ENCODE measurements at places on chromosomes 12 and 14.

- no peak for DNase-seq
Observed at GRCh38 chr14:102727336-102728095, 49.7 kb upstream of the TRAF3 start.

DNA sequence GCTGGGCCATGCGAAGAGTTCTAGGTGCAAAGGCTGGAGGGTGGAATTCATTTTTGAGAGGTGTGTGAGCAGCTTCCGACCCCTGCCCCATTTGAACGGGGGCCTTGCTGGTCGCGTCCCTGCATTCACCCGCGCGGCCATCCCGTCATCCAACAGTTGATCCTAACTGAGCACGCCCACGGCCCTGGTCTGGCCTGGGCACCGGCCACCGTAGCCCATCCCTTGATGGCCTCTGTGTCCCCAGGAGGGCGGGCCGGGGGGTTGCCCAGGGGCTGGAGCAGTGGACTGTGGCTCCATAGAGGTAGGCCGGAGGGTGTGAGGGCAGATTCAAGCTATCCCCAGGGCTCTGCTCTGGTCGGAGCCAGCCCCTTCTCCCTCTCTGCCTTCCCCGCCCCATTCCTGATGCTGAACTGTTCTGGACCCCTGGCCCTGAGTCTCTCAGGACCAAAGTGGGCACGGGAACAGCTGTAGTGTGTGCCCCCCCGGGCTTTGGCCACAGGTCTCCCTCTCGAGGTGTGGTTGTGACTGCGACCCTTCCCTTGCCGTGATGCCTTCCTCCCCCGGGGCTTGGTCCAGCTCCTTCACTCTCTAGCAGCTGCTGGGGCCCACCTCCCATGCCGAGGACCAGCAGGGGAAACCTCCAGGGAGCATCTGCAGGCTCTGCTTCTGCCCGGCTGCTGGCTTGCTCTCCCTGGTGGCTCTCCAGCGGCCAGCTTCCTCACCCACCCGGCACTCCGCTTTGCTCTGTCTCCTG, 9.1 kb downstream of the MEG3 start:
- DNase-seq, result no peak

DNA sequence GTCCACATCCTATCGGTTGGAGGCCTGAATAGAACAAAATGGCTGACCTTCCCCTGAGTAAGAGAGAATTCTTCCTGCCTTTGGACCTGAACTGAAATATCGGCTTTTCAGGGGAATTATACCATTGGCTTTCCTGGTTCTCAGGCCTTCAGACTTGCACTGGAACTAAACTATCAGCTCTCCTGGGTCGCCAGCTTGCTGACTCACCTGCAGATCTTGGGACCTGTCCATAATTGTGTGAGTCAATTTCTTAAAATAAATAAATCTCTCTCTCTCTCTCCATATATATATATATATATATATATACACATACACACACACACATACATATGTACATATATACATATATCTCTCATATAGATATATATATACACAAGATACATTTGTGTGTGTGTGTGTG, 41.6 kb downstream of the KCNK10 start:
- no peak for DNase-seq

DNA sequence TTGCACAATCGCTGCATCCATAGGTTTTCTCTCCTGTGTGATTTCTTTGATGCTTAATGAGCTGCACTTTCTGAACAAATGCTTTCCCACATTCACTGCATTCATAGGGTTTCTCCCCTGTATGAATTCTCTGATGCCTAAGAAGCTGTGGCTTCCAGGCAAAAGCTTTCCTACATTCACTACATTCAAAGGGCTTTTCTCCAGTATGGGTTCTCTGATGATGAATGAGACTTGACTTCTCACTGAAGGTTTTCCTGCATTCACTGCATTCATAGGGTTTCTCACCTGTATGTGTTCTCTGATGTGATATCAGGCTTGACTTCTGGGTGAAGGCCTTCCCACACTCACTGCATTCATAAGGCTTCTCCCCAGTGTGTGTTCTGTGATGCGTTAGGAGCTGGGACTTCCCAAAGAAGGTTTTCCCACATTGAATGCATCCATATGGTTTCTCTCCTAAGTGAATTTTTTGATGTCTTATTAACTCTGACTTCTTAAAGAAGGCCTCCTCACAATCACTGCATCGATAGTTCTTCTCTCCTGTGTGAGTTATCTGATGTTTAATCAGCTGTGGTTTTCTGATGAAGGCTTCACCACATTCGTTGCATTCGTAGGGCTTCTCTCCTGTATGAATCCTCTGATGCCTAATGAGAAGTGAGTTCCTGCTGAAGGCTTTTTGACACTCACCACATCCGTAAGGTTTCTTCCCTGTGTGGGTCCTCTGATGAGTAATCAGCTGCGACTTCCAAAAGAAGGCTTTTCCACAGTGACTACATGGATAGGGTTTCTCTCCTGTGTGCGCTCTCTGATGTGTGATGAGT, 30.3 kb downstream of the ZNF605 start:
- DNase-seq, result no peak

DNA sequence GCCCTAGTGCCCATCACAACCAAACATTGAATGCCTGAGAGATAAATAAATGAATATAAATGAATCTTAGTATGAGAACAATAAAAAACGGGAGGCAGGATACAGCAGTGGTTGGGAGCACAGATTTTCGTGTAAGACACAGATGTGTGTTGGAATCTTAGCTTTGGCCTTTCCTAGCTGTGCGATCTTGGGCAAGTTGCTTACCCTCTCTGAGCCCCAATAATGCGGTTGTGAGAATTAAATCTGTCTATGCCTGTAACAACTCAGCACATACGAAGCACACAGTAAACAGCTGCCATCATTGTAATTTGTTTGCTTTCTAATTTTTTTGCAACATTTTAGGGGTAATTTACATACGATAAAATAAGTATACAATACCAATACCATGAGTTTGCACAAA, 89.8 kb downstream of the SRRM4 start:
- DNase-seq, result no peak

DNA sequence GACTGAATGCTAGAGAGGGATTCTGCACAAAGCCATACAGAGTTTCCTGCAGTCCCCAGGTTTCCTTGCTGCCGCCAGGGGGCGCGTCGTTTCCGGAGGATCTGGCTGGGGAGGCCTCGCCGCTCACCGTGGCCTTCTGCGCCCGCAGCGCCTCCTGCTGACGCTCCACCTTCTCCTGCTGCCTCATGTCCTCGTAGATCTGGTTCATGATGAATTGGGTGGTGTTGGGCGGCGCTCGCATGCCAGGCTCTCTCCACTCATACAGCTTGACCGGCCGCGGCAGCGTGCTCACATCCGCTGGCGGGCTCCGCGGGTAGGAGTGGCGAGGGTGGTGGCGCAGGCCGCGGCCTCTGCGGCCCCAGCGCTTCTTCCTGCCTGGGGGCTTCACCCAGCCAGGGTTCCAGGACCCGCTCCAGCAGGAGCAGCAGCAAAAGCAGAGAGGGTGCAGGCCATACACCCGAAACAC, 987 bp downstream of the CCER1 start:
- peak; percentile 42 for DNase-seq

- DNase-seq, result peak; percentile 73
Observed at GRCh38 chr12:47361389-47362021, 281.7 kb upstream of the AMIGO2 start.

- no peak for DNase-seq
Observed at GRCh38 chr12:116803013-116803736, 65.1 kb downstream of the RNFT2 start.

DNA sequence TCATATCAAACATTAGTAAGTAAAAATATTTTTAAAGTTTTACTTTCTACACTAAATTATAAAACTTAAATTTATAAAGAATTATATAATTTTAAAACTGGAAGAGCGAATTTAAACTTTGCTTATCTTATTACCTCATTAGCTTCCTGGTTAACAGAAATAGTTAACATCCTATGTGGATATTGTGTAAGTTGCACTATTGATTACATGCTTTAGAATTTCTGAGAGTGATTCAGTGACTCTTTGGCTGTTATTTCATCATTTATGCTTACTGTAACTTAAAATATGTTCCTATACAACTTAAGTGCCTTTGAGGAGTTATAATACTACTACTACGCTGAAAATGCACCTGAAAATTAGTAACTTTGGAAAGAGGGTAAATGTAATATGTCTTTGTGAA, 101.4 kb downstream of the FOXA1 start:
- DNase-seq, result no peak

- DNase-seq, result no peak
Observed at GRCh38 chr14:72665259-72665658, 228.6 kb downstream of the DPF3 start.

DNA sequence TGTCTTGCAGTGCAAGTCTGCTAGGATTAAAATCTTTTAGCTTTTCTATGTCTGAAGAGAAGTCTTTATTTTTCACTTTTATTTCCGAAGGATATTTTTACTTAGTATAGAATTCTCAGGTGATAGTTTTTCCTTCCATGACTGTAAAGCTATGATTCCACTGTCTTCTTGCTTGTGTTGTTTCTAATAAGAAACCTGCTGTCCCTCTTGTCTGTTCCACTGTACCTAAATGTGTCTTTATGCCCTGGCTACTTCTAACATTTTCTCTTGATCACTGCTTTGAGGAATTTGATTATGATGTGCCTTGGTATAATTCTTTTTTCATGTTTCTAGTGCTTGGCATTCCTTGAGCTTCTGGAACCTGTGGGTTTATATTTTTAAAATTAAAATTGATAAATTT, 228.7 kb downstream of the CACNA1C start:
- DNase-seq, result no peak

DNA sequence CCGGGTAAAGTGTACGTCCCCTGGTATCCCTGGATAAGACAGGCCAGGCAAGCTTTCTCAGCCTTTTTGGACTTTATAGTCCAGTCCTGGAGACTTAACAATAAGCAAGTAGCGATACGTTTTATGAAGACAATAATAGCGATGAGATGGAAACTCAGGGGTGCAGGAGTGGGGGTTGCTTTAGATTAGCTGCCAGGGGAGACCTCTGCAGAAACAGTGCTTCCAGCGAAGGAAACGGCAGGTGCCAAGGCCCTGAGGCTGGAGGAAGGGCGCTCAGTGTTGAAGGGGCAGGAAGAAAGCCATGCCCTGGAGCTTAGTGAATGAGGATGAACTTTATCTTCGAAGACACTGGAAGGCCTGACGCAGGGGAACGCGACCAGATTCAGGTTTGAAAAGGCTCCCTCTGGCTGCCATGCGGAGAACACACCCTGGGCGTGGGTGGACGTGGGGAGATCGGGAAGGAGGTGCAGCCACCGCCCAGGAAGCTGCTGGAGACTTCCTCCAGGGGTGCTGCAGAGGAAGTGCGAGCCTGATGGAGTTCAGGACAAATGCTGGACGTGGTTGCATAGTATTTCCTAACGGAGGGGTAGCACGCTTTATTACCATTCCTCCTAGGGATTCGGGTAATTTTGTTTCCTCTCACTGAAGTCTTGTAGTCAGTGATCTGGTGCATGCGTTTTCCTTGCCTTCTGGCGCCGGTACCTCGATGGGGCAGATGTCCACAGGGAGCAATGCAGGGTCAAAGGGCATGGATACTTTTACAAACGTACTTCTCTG, 26.1 kb upstream of the UBC start:
- peak; percentile 90 for DNase-seq

GRCh38 chr14:68622856-68623255, 170.0 kb downstream of the ZFP36L1 start:
- no peak for DNase-seq

DNA sequence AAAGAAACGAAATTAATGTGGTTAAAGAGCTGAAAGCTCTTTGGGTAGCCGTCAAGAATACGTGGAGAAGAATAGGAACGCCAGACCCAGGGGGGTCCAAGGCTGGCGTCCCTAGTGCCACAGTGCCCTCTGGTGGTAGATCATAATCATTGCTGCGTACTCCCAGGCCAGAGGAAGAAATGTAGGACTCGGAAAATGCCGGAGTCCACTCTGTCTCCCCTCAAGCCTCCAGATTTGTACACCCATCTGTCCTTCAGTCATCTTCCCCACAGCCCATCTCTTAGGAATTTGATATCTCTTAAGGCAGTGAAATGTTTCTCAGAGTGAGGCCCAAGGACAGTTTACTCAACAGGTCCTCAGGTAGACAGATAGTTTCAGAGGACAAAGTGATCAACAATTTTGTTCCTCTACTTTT, 25.4 kb upstream of the PLEKHG6 start:
- peak; percentile 75 for DNase-seq

DNA sequence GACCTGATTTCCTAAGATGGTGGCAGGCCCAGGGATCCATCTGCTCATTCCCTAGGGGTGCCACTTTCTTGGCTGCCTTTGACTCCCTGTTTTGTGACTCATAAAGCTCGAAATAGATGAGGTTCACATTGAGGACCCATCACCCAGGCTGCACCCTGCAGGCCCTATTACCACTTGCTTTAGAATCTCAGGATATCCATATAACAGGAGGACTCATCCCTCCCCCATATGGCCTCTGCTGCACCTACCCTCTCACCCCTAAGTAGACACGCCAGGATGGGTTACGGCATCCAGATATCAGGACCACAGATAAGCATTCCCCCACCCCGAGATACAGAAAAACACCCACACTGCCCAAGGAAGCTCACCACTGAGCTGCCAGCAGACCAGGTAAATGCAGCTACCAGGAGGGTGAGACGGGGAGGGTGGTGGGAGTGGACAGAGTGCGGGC, 155.7 kb downstream of the DPF3 start:
- DNase-seq, result no peak

GRCh38 chr14:68677476-68677875, 115.4 kb downstream of the ZFP36L1 start:
- no peak for DNase-seq

DNA sequence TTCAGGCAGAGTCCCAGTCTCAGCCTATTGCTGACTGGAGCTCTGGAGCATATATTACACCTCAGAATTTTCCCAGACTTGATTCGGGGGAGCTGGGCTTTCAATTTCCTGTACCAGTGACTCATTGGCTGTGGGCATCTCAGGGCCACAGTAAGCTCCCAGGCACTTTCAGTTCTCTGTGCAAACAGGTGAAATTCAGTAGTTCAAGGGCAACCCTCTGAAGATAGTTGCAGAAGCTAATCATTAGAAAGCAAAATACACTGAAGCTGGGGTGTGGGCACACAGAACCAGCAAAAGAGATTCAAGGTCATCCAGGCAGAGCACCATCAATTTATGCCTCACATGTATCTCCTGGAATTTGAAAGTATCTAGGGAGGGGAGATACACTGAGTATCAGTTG, 8.1 kb upstream of the NIN start:
- DNase-seq, result no peak

DNA sequence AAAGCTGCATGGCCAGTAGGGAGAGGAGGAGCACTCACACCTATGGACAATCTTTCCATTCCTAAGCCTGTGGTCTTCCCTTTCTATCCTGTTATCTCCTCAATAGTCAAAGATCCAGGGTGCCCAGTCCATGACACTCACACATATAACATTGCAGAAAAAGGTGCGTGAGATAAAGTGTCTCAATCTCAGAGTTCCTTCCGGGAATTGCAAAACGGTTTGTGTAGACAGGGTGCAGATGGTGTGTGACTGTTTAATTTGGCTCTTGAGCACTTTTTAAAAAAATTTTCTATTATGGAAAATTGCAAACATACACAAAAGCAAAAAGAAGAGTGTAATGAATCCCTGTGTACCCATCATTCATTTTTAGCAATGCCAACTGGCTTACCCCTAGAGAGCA, 1493.6 kb downstream of the AACS start:
- DNase-seq, result no peak

GRCh38 chr14:90681929-90682328, 134.3 kb downstream of the TTC7B start:
- no peak for DNase-seq

GRCh38 chr12:112466011-112466422, 47.3 kb downstream of the PTPN11 start:
- no peak for DNase-seq
